ENCODE measurements at places on chromosomes 1 and 21.

DNA sequence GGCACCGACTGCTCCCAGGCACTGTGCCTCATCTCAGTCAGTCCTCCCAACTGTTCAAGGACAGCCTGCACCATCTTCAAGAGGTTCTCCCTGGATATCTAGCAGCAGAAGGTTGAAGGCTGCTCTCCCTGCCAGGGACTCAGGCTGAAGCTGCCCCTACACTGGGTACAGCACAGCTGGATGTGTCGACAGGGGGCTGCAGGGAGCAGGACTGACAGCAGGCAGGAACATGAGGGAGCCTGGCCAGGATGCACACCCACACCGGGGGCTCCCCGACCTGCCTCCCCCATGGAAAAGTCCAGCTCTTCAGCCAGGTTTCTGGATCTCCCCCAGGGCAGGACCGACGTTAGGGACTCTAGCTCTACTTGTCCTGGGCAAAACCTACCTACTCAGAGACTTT is 20.5 kb downstream of the SETD4 start:
- DNase-seq, result no peak

DNA sequence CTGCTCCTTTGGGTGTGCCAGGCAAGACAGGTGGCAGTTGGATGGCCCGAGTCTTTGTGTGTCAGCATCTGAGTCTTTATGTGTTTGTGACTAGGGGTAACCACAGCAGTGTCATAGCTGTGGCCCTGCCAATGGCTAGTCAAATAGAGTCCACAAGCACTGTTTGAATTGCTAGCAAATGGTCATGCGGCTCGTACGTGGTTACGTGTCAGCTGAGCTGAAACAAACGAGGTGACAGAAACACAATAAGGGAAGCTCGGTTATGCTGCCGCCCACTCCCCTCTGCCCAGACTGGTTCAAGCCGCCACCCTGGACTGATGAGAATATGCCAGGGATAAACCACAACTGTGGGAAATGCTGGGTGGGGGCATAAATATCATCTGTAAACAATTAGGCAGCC is 174.3 kb upstream of the LMO4 start:
- DNase-seq, result no peak

GRCh38 chr1:10640843-10641553 is 155.4 kb downstream of the CASZ1 start:
- no peak for DNase-seq

DNA sequence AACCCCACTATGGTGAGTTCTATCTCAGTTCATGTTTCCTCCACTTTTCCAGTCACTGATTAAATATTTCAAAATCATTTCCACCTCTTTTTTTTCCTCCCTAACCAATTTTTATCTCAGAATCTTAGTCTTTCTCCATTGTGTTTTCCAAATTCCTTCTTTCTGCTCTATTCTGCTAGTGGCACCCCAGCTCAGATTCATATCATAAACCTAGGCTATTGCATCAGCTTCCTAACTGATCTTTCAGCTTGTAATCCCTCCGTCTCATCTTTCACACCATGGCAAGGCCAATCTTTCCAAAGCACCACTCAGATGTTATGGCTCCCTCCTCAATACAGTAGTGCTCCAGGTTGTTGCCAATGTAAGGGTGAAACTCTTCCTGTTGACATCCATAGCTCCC is 631.9 kb downstream of the PLPP3 start:
- no peak for DNase-seq

DNA sequence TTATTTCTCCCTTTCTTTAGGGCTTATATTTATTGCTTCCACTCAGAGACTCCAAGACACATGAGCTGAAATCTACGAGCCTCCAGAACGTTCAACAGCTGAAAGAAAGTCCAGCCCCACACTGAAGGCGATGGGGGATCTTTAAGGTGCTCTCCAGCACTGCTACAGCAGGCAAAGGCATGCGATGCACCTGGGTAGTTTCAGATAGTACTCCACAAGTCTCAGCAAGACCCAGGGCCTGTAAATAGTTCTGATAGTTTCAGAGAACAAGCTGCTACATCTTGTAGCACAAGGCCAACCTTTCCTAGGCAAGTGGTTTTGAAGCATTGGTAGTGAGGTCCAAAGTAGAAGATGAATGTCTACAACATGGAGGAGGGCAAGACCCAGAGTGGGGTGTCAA is 2.2 kb upstream of the HSD3B1 start:
- no peak for DNase-seq

DNA sequence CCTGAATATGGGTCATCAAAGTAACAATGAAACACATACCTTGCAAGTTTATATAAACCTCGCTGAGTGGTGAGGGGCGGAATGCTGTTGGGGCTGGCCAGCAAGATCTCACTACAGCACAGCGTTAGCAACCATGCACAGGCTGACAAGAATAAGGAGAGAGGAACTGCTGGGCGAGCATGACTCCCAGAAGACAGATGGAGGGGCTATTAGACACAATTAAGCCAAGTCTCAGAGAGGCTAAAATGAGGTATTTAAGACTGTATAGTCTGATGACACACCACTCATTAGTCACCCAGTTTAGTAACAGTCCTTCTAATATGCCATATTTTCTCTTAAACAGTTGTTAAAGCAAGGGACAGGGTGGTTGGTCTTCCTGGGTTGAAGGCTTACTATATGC is 340.2 kb upstream of the NR5A2 start:
- no peak for DNase-seq

DNA sequence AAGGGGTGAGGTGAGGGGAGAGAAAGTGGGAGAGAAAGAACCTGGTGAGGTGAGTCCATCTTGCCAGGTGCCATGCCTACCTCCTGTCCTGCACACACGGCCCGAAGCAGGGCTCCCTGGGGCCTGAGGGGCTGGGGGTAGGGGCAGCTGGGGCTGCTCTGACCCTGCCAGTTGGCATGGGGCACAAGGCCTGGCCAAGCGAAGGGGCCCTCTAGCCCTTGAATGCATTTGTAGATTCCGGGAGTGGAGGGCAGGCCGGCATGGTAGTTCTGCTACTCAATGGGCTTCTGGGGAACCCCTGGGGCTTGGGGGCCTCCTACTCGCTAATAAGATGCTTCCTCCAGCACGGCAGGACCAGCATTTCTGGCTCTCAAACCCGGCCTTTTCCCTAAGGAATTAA is 3.6 kb upstream of the PRDM16 start:
- DNase-seq, result no peak

- no peak for DNase-seq
These were observed 261.0 kb downstream of the ASTN1 start for GRCh38 chr1:176903474-176903873.

GRCh38 chr21:16533692-16534407 is 804.1 kb downstream of the USP25 start:
- no peak for DNase-seq

DNA sequence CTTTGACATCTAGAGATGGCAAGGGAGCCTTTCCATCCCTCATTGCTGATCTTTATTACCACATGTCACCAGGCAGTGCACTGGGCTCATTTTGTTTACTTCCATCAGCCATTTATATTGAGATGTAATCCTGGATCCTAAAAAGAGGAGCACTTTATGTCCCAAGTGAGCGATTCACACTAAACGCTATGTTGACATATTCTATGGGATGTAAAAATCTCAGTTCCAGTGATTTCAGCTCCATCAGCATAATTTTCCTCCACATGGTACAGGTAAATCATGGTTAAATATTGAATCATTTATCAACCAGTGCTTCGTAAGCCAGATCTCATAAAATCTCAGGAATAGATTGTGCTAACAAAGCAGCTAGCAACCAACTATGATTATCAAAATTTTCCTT is 634.8 kb upstream of the PLXNA2 start:
- no peak for DNase-seq

GRCh38 chr21:35635261-35635660 is 425.1 kb downstream of the SETD4 start:
- no peak for DNase-seq

GRCh38 chr21:28769683-28770082 is 223.0 kb downstream of the LTN1 start:
- no peak for DNase-seq

- DNase-seq, result peak; percentile 42
These were observed 229.7 kb upstream of the CACYBP start for GRCh38 chr1:174769961-174770549.

GRCh38 chr1:29310616-29311180 is 74.4 kb downstream of the PTPRU start:
- no peak for DNase-seq

- DNase-seq, result no peak
These were observed 96.9 kb downstream of the LPAR3 start for GRCh38 chr1:84795966-84796600.

GRCh38 chr1:8431019-8431418 is 113.1 kb downstream of the SLC45A1 start:
- DNase-seq, result peak; percentile 30

DNA sequence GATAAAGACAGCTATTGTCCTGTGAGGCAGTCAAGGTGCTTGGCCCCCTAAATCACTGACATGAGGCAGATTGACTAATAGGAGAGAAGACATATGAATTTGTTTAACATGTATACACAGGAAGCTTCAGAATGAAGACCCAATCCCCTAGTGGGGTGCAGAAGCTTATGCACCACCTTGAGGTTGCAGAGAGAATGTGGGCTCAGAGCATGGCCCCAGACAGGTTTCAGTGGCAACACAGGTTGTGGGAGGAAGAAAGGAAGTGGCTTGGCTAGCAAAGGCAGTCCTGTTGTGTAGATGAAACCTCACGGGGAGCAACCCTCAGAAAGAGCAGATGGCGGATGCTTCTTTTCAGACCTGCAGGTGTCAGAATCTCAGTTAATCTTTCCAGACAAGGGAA is 37.0 kb upstream of the PARP1 start:
- DNase-seq, result peak; percentile 75

DNA sequence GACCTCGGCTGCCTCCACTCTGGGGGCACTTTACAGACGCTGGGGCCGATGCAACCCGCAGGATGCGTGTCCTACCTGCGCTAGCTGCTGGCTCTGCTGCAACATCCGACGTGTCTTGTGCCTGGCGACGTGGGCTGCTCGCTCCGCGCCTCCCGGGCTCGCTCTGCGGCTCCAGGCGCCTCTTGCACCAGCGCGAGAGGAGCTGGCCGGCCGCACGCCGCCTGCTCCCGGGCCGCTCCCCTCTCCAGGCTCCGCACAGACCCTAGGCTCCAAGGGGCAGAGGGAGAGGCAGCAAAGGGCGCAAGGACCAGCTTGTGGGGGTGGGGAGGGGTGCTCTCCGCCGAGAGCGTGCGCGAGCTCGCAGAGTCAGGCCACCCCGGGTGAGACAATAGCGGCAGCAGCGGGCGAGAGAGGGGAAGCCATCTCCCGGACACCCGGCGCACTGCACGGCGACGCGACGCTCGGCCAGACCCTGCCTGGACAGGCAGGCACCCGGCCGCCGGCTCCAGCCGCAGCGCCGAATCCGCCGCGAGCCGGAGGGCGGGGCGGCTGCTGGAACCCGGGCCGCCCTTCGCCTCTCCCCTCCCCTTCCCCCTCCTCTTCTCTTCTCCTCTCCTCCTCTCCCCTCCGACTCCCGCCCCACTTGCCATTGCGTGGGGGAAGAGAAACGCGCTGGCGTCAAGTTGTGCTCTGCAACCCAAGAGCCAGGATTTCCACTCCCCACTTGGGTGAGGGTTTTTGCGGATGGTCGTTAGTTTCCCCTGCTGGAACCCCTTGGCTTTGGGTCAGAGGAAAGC is at the start of gene PIK3C2B:
TSS of gene PIK3C2B (minus strand) at position 525 of the 797 bp plus-strand sequence. CDS start 25,003 bp downstream, outside the sequence.
- DNase-seq, result peak; percentile 70

- DNase-seq, result no peak
These were observed 656.3 kb downstream of the PTPRC start for GRCh38 chr1:199295107-199295506.

- DNase-seq, result no peak
These were observed 13.5 kb downstream of the AZIN2 start for GRCh38 chr1:33094486-33094885.

GRCh38 chr1:209250861-209251636 is 332.5 kb upstream of the CAMK1G start:
- DNase-seq, result no peak

- DNase-seq, result no peak
These were observed 3.2 kb upstream of the B3GALT2 start for GRCh38 chr1:193189442-193190095.

DNA sequence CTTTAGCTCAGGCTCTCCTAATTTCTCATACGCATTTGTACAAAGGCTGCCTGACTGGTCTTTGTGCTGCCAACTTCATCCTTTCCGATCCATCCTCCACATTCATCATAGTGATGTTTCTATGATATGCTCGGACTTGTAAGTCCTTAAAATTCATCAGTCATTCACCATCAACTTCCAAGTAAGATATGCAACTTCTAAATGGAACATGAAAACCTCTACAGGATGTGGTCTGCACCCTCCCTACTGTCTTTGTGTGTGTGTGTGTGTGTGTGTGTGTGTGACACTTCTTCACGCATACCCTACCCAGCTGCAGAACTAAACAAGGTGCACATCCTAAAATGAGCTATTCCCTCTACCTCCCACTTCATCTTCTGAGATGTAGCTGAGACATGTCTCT is 397.9 kb upstream of the NR5A2 start:
- no peak for DNase-seq

- DNase-seq, result no peak
These were observed 24.8 kb upstream of the ELOA start for GRCh38 chr1:23718482-23718881.

DNA sequence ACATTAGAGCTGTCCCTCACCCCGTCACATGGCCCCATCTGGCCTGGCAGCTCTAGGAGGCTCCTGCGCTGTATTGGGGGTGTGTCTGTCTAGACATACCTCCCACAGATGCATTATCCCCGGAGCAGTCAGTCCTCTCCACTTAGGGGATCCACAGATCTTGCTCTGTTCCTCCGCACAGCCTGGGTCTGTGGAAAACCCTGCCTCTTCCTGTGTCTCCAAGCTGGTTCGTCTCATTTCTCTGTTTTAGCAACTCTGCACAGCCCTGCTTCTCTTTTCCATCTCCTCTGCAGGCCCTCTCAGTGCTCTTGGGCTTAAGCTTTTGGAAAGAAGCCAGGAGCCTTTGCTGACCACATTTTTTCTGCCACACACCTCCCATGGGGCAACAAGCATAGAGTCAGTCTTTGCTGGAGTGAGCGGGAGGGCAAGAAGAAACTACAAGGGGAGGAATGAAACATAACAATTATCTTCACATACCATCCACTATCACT is 241.5 kb downstream of the FOXD2 start:
- DNase-seq, result no peak

- no peak for DNase-seq
These were observed 1.4 kb upstream of the RHBG start for GRCh38 chr1:156367383-156368156.

- DNase-seq, result no peak
These were observed 15.8 kb downstream of the RGS8 start for GRCh38 chr1:182668521-182669054.

DNA sequence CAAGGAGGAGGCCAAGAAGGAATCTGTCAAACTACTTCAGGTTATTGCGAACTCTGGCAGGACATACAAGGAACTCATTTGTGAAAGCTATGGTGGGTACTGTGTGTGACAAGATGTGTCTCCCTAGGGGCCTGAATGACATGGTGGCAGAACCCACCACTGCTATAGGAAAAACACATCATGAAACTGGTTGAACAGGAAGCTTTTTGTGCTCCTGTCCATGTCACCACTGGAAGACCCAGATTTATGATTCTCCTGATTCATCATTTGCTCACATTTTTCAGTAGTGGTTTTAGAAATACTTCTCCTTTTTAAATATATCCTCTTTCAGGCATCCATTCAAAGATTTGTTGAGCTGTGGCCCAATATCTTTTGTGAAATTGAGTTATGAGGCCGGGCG is 23.6 kb downstream of the ARMH1 start:
- no peak for DNase-seq

- DNase-seq, result no peak
These were observed 4.1 kb downstream of the L1TD1 start for GRCh38 chr1:62198781-62199125.

- DNase-seq, result no peak
These were observed 21.2 kb downstream of the MACO1 start for GRCh38 chr1:25451908-25452307.

- no peak for DNase-seq
These were observed 2.6 kb downstream of the CD5L start for GRCh38 chr1:157838966-157839365.

- no peak for DNase-seq
These were observed 43.4 kb downstream of the PKP1 start for GRCh38 chr1:201326710-201327109.

All from central memory CD4-positive, alpha-beta T cell (primary cell).